A549 treated with CpdA at 1 μM for 4 hours (cell line): ENCODE measurements at places on chromosomes 11 and 22. TPM values are rescaled to one million over a fixed set of nuclear protein-coding genes. Genes with fewer than 3 reads are reported as not detected.

The C2CD3 gene
- 16.8 to 19.1 TPM (median 17.2 TPM) in 5 replicates for total RNA-seq

The SAA1 gene
- total RNA-seq = 0.30 to 0.59 TPM (median 0.39 TPM) in 3 of 5 replicates, not detected in the others

The ASCL2 gene
- 0.03 to 0.07 TPM in 2 of 5 replicates, not detected in the others for total RNA-seq

The OR4D6 gene
- total RNA-seq = not detected in 5 replicates
